ENCODE measurements at places on chromosomes 12 and 14. TPM values are rescaled to one million over a fixed set of nuclear protein-coding genes. Genes with fewer than 3 reads are reported as not detected.

- DNase-seq, result no peak
Observed at GRCh38 chr14:36279306-36280190, 40.9 kb downstream of the MBIP start.

DNA sequence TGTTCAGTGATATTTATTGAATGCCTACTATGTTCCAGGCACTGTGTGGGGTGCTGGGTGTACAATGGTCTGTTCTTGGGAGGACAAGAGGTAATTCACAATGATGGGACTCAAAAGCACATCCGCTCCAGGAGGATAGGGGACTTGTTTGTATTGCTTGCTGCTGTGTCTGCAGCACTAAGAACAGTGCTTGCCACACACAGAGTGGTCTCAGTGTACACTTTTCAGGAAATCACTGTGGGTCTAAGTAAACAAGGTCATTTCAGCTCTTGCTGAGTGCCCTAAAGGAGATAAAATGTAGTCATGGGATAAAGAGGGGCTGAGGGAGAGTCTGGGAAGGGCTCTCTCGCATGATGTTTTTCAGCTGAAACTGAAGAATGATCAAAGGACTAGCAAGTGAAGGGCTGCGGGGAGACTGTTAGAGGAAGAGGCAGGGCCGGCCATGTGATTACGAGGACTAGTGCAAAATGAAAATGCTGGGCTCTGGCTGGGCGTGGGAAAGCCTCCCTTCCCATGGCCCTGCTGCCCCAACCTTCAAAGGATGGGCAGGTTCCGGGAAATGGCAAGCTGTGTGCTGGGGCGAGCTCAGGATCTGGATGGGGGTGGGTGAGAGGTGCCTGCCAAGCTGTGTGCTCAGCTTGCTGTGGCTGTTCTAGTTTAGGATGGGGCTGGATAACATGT lies 39.1 kb downstream of the ADCK1 start:
- DNase-seq, result no peak

DNA sequence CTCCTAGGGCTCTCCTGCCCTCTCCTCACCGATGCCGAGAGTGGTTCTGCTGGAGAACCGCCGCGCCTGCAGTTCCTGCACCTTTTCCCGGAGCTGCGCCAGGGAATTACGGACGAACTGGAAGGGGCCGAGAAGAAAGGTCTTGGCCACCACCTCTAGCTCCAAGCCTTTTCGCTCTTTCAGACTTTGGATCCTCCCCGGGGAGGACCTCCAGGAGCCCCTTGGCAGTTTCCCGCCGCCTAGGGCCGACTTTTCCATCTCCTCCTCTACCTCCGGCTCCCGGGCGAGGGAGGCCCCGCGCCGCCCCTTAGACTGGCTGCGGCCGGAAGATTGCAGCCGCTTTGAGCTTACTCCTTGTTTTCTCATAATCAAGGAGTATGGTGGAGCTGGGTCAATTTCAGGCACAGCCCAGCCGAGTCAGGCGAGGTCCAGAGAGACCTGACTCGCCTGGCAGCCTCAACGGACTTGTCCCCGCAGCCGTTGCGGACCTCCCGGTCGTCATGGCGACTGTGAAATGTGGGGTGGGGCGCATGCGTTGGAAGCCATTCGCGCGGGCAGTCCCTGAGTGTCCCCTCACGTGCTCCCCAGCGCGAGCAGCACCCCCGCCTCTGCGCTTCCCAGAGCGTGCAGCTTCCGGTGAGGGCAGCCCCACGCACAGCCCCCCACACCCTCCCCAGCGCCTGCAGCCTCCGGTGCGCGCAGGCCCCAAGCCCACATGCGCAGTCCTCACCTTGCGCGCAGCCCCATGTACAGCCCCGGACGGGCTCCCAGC lies at the start of gene DPY19L2:
Gene DPY19L2, minus strand, starts transcription at position 466 of the 772 bp plus-strand sequence. Its CDS starts 100 bp downstream, at position 366.
- peak; percentile 83 for DNase-seq

DNA sequence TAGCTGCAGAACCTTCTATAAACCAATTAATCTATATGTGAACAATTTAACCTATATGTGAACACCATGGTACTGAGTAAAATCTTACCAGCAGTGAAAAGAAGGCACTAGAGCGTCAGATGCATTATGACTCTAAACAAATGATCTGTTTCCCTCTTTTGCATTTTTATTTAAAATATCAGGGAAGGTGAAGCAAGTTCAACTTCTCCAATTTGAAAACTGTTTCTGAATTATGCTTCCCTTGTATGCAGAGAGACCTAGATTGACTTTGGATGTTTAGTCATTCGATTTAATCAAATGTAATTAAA lies 80.9 kb downstream of the DAD1 start:
- no peak for DNase-seq

DNA sequence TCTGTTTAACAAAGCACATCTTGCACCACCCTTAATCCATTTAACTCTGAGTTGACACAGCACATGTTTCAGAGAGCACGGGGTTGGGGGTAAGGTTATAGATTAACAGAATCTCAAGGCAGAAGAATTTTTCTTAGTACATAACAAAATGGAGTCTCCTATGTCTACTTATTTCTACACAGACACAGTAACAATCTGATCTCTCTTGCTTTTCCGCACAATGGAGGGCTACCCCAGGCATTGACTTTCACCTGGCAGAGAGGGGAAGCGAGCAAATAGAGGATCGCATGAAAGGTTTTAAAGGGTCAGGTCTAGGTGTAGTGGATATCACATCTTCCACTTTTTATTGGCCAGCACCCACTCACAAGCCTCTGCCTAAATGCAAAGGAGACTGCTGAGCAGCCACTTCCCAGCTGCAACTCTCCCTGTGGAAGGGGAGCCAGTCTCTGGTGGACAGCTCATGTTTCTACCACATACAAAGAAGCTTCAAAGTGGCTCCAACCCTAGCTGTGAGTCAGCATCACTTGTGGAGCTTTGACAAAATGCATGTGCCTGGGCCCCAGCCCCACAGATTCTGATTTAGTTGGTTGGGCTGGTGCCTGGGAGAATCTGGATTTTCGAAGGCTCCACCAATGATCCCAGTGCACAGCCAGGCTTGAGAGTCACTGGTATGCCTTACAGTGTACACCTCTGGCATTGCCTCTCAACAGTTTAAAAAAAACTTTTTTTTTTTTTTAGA lies 7.2 kb upstream of the FNTB start:
- DNase-seq, result no peak

- no peak for DNase-seq
Observed at GRCh38 chr12:105744371-105745058, 394.2 kb downstream of the NUAK1 start.

Gene DHRS2
- 3.3 TPM for total RNA-seq

Gene PZP
- total RNA-seq, result 0.83 TPM

Gene CKAP4
- total RNA-seq, result 21.6 TPM

Gene MYH6
- total RNA-seq, result not detected

All from spleen (tissue), 13 donors.